Epithelial cell of proximal tubule (primary cell): ENCODE measurements at places on chromosomes 3 and 15. TPM values are rescaled to one million over a fixed set of nuclear protein-coding genes. Genes with fewer than 3 reads are reported as not detected.

DNA sequence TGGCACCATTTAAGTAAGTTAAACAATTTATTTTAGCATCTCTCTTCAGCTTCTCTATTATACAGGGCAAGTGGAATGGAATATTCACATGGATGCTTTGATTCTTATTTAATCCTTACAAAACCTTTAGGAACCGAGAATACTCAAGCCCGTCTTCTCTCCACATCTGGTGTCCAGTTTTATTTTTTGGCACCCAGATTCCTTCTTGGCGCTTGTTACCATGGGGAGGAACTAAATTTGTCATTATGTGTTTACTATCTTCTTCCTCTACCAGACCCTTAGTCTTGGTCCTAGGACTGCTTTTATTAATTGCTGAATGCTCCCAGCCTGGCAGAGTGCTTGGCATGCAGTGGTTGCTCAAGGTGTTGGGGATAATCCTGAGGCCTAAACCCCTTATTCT, 138.8 kb downstream of the CACNA2D3 start:
- DNase-seq, result no peak

DNA sequence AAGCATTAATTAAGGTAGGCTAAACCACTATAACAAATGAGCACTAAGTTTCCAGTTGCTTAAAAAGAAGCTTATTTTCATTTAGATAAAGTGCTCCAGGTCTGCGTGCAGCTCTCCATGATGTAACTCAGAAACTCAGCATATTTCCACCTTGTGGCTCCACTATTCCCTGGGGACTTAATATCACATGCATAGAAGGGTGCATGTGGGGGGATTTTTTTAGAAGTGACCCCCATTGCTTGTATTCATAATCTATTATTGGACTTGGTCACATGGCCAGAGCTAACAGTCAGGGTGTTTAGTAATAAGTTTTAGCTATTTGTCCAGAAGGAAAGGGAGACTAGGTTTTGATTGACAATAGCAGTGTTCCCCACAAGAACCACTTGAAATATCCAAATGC, 86.8 kb downstream of the TMCO5A start:
- DNase-seq, result no peak

DNA sequence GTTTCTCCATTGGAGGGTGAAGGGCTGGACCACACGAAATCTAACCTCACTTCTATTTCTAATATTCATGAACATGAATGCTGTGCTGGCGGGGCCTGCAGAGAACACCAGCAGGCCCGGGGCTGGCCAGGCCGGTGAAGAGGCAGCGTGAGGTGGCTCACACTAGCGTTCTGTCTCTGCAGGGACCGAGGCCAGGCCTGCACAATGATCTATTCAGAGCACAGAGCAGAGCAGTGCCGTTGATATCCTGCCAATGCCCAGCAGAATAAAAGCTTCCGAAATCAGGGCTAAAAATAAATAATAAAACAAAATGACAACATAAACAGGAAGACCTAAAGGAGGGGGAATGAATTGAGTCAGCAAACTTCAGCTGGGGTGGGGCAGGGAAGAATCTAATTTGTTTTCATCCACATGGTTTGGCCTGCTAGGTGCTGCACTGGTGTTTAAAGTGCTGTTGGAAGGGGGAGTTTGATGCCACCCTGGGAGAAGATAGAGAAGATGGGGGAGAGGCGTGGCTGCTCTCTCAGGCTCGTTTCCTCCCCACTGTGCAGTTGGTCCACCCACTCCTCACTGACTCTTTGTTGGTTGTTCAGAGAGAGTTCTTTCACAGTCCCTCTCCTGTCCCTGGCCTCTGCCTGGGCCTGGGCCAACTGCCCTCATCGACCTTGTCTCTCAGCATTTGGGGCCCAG, 837.1 kb downstream of the AGBL1 start:
- no peak for DNase-seq

DNA sequence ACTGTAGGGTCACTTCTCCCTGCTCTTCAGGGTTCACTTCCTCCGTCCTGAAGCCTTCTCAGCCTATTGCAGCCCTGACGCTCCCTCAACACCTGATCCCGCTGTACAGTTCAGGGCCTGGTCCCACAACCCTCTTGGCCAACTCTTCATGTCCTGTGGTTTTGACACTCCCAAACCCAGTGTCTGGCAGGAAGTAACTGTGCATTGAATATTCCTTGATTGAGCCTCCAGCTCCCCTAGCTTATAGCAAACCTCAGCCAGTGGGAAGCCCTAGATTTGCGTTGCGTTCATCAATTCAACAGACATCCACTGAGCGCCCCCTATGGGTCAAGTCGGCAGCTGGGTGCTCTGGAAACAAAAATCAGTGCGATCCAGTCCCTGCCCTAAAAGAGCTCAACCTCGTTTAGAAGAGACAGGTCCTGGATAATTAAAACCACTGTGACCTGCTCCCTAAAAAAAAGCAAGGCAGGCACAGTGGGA, 13.5 kb downstream of the UBAP1L start:
- no peak for DNase-seq

DNA sequence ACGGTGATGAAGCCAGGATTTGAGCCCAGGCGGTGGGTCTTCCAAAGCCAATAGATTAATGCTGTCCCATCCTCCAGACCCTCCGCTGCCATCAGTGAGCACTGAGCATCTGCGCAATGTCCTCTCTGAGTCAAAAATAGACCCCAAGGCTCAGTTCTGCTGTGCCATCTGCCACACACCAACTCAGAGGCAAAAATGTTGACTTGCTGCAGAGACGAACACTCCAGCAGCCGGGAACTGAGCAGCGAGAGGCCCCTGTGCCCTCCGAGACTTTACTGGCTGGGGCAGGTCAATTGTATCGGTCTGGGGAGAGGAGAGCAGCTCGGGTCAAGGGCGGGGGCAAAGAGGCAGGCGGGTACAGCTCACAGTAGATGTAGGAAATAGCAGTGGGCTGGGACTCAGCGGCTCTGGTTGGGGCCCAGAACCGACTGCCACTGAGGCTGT, 41.5 kb upstream of the ATP2B2 start:
- no peak for DNase-seq

- no peak for DNase-seq
These were observed 86.7 kb upstream of the IQSEC1 start for GRCh38 chr3:13159890-13160289.

DNA sequence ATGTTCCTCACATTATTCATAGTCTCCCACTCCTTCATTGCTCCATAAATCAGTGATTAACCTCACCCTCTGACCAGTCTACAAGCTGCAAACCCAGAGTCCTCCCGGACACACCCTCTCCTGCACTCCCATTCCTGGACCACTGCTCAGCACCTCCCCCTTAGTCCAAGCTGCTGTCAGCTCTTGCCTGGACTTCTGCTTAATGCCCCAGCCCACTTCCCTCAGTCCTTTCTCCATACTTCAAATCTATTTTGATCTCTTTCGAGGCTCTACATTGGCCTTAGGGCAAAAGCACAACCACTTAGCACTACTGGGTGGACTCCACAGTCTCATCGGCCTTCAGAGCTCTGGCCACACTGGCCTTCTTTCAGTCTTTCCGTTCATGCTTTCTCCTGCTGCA, 79.4 kb upstream of the FAM98B start:
- DNase-seq, result no peak

DNA sequence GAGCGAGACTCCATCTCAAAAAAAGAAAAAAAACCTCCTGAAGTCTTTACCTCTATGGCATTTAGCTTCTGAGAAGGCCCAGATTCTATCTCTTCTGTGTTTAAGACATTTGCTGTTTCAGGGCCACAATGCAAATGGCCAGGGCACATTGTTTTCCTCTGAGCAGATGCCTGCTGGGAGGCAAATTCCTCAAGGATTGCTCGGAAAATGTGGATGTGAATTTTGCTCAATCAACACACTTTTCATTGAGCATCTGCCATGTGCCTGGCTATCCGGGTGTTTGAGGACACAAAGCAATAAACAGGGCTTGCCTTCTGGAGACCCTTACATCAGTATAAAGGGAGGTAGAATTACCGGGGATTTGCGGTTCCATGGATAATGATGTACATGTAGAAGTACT, 20.0 kb downstream of the TRIM71 start:
- no peak for DNase-seq

DNA sequence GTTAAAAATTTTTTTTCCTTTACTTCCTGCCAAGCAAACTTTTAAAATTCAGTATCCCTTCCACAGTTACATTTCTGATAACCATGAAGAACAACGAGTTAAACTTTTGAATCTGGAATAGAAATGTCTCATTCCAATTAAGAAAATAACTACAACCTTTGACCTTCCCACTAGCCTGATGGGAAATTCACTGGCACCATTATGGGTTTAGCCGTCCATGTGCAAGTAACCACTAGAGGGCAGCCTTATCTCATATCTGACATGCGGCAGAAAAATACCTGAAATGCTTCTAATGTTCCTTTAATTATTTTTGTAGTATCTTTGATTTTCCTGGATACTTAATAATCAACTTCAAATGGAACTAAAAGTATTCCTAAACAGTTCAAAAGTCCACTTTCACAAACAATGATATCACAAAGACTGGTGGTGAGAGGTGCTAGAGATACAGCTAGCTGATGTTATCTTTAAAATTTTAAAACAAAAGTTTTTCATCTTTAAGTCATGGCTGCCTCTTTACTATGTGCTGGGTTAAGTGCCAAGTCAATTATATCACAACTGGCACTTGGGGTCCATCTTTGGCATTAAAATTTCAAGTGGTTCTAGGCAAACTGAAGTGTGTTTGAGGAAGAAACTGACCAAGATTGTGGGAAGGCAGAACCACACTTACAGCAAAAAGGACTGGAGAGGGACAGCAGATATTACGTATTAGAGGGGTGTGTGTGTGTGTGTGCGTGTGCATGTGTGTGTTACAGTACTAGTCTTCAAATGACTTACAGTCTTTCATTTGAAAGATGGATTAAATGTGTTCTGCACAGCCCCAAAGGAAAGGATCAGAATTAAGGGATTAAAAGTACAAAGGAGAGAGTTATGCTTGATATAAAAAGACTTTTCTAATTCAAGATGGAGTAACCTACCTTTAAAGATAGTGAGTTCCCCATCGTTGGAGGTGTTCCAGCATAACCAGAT, 107.1 kb upstream of the ICE2 start:
- no peak for DNase-seq

- DNase-seq, result no peak
These were observed 262.1 kb downstream of the IGSF11 start for GRCh38 chr3:118772547-118773011.

NRROS gene
- total RNA-seq, result 0.35 and 2.5 TPM in 2 replicates

SLC35G2 gene
- 6.8 and 7.6 TPM in 2 replicates for total RNA-seq

ZKSCAN7 gene
- 3.5 and 5.7 TPM in 2 replicates for total RNA-seq

RAB6B gene
- total RNA-seq, result 2.8 and 3.5 TPM in 2 replicates

FSIP1 gene
- total RNA-seq, result 1.2 and 1.3 TPM in 2 replicates
